ENCODE measurements at places on chromosomes 4 and X.

- no peak for DNase-seq
Measured at GRCh38 chr4:123522081-123522480, 125.5 kb downstream of the SPRY1 start.

DNA sequence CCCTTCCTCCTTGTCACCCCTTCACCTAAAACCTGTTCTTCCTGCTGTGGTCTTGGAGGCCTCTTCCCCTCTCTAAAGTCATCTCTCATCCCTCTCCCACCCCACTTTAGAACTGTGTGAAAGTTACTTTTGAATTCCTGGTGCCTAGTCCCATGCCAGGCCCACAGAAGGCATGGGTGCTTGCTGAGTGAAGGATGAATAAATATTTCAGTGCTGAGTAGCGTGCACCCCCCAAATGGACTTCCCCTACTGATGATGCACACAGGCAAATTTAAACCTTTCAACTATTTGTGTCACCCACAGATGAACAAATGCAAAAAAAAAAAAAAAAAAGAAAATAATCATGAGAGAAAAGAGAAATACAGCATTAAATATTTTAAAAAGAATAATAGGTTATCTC, 19.8 kb downstream of the PSMD10 start:
- DNase-seq, result no peak

GRCh38 chrX:102138064-102138463, 4.2 kb downstream of the TCEAL6 start:
- DNase-seq, result no peak

DNA sequence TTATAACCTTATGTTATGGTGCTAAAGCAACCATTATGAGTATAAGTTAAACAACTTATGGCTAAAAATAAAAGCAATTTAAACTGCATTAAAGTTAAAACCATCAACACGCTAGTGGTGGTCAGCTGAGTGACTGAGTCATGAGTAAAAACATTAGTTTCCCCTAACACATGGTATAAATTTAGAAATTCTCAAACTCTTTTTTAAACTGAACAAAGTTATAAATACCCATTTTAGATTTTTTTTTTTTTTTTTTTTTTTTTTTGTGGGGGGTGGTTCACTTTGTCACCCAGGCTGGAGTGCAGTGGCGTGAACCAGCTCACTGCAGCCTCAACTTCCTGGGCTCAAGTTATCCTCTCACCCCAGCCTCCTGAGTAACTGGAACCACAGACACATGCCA, 5.4 kb upstream of the BBS7 start:
- no peak for DNase-seq

GRCh38 chr4:76714226-76714625, 183.7 kb downstream of the SOWAHB start:
- no peak for DNase-seq

DNA sequence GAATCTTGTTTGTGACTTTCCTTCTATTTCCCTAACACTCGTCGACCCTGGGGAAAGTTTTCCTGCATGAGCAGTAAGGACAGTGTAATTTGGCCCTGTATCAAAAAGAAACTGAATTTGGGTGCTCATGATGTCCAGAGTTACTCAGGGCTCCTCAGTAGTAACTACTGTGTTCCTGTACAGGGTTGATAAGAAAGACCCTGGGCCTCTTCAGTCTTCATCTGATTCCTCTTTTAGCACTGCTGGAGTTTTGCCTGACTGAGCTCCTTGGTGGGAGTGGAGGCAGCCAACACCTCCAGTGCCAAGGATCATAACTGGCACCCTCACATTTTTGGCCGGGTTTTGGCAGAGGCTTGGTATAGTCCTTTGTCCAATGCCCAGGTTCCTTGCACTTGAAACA, 7.1 kb upstream of the AREG start:
- no peak for DNase-seq

- peak; percentile 63 for DNase-seq
Measured at GRCh38 chr4:99404595-99405287, 30.4 kb downstream of the ADH7 start.

- no peak for DNase-seq
Measured at GRCh38 chrX:47507153-47507867, 24.3 kb upstream of the ZNF41 start.

- no peak for DNase-seq
Measured at GRCh38 chr4:108345862-108346817, 177.4 kb upstream of the LEF1 start.

DNA sequence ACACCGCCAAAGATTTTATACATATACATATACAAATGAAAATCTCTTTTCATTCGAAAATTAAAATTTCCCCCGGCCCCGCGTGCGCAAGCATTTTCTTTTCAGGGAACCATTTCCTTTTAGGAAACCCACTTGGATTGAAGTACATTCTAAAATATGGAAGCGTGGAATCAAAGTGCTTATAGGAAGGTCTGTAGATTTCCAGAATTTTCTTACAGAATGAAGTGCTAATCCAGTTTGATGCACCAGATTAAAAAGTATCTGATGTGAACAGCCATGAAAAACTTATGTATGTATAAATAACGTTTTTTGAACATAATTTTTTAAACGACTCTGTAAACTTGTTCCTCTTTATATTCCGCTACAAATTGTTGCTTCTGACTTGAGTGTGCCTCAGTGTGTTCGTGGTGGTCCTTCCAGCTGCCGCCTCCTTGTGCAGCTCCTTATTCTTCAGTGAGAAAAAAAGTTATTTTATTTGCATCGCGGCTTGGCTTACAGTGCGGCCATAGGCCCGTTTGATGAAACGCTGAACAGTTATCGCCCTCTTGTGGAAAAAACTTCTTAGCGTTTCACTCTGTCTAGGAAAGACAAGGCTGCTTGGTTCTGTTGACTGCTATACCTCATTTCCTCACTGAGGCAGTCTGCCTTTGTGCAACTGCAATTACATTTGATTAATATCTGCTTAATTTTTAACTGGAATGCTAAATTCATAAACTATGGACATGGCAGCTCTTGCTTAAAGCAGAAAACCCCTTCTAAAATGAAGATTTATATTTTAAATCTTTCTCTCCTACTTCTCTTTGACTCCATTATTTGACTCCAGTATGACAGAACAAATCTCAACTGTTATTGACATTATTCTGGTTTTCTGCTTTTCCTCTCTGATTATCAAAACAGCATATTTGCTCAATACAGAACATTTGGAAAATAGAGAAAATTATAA, 4.7 kb upstream of the NKX6-1 start:
- DNase-seq, result no peak

- no peak for DNase-seq
Measured at GRCh38 chrX:103413705-103414387, 37.5 kb downstream of the BEX3 start.

- DNase-seq, result no peak
Measured at GRCh38 chrX:68180579-68180978, 252.7 kb downstream of the OPHN1 start.

DNA sequence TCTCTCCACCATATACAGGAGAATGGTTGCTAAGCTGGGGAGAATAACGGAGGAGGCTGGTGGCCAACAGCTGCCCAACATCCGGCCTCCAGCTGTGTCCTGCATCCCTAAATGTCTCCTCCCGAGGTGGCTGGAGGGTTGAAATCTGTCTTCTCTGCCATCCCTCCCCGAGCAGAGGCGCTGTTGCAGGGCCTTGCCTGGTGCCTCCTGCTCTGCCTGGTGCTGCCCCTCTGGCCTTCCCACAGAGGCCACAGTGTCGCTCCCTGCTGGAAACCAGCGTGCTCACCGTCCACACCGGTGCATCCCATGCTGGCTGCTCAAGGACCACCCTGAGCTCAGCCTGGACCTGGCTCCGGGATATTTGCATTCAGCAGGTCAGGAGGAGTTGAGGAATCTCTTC, 115.2 kb downstream of the ENPP6 start:
- no peak for DNase-seq

DNA sequence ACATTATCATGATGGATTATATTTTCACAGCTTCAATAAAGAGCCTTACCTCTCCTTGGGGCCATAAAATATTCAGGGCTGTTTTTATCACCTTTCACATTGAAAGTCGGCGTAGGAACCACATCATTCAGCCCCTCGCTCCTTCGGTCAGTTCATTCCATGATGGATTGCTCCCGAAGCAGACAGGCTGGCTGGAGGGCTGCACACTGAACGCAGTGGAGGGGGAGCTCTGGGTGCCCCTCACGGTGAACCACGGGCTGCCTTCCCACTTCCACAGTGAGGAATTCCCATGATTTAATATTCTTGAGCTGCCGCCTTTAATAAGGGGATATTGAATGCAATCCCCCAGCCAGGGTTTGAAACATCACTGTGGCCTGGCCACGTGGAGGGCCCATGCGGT, 16.0 kb downstream of the PPP2R2C start:
- no peak for DNase-seq

DNA sequence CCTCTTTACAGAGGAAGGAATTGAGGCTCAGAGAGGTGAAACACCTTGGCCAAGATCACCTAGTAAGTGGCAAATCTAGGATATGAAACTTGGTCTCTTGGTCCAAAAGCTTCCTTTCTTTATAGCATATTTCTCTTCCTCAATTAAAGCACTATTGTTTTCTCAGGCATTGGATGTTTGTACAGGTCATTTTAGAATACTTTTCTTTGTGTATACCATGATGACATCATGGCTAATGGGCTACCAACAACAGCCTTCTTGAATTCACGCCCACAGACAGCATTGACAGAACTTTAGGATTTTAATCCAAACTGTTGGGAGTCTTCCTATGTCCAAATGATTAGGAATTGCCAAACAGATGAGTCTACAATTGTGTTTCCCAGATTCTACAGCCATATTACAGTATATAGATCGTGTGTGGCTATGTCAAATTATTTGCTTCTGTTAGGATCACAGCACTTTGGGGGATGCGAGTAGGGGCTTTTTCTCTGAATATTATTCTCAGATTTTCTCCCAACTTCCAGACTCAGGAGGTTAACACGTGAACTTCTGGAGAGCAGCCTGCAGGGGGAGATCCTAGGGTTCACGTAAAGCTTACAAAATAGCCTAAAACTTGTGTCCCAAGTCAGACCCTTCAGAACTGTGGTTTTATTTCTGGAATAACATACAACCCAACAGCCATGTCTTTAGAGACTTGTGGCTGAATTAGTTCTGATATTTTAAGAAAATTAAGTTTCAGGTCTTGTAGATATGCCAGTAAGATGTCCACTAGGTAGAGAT, 191.8 kb downstream of the SHROOM3 start:
- DNase-seq, result no peak

Measured in stimulated activated effector memory CD8-positive, alpha-beta T cell treated with anti-CD3 and anti-CD28 coated beads, Interleukin-12 subunit alpha, Interleukin-12 subunit beta, amount 100 ng/mL, for 72 hours (primary cell).